ENCODE measurements at places on chromosomes 16 and 17. TPM values are rescaled to one million over a fixed set of nuclear protein-coding genes. Genes with fewer than 3 reads are reported as not detected.
A peak's percentile ranks its signal among the peaks of the same experiment; 100 is the strongest.

DNA sequence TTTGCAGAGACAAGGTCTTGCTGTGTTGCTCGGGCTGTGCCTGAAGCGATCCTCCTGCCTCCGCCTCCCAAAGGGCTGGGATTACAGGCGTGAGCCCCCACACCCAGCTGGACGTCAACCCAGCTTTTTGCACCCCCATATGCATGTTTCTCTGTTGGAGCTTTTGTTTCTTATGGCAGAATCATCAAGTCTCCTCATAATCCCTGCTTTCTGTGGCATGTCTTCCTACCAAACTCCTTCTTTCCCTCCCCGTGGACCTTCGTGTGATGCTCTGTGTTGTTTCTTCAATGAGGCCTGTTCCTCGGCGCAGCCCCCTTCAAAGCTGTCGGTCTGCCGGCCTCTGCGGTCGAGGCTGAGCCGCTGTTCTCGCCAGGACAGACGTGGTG, 71.6 kb downstream of the METRNL start:
- H3K4me1 ChIP-seq, result peaks cover 33% of the 10 kb centered on the region
- no peak for DNase-seq
- H3K4me3 ChIP-seq, result no peak overlapping the region
- peaks cover 9% of the 10 kb centered on the region for H3K27me3 ChIP-seq
- no peaks in the 10 kb centered on the region for H3K36me3 ChIP-seq

- peaks cover 88% of the 10 kb centered on the region for H3K4me1 ChIP-seq
- H3K4me3 ChIP-seq, result no peak overlapping the region
- no peaks in the 10 kb centered on the region for H3K27me3 ChIP-seq
- H3K36me3 ChIP-seq, result peaks cover 86% of the 10 kb centered on the region
Measured at GRCh38 chr16:17357307-17358062, 113.3 kb downstream of the XYLT1 start.

- no peak overlapping the region for H3K4me3 ChIP-seq
- no peak for DNase-seq
- no peak overlapping the region for H3K27ac ChIP-seq
Measured at GRCh38 chr17:66706851-66707450, 128.0 kb upstream of the CACNG5 start.

GRCh38 chr17:32496395-32497073, 9.7 kb downstream of the CDK5R1 start:
- H3K27me3 ChIP-seq, result no peaks in the 10 kb centered on the region
- no peak for DNase-seq
- no peaks in the 10 kb centered on the region for H3K36me3 ChIP-seq
- peak overlapping the region; percentile 43 for H3K27ac ChIP-seq
- H3K4me1 ChIP-seq, result peaks cover 35% of the 10 kb centered on the region

The CLEC19A gene
- total RNA-seq, result not detected

The ABCC6 gene
- not detected for total RNA-seq

The CDR2L gene
- 0.13 TPM for total RNA-seq

The MGRN1 gene
- 77.3 TPM for total RNA-seq
